ENCODE measurements at places on chromosomes 12 and 14.

- no peak for DNase-seq
These were observed 4.4 kb upstream of the NR4A1 start for GRCh38 chr12:52046859-52047258.

- DNase-seq: no peak
These were observed 81.4 kb upstream of the FERMT2 start for GRCh38 chr14:53032161-53032803.

DNA sequence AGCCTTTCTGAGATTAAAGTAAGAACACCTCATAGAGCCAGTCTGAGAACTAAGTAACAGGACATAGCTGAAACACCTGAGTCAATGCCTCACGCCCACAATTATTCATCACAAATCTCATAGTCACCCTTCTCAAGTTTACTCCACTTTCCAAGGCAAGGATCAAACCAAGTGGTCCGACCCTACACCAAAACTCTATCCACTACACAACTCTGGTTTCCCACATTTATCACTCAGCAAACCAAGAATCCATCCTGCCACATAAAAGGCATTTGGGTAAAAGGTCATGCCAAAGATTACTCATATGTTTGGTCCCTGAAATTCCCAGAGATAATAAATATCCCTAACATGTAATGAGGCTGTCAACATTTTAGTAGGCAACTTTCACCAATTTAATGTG is 144.1 kb downstream of the RPAP3 start:
- DNase-seq: no peak

DNA sequence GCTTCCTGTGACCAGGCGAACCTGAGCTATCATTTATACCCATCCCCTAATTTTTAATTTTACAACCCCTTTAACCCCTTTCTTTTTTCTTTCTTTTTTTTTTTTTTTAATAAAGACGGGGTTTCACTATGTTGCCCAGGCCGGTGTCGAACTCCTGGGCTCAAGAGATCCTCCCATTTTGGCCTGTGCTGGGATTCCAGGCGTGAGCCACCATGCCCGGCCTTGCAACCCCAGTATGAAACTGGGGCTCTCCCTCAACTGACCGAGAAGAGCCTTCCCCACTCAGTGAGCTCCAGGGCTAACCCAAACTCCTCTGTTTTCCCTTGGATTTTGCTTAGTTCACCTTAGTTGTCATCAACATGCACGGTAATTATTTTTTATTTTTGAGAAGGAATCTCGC is 992 bp downstream of the CPSF2 start:
- DNase-seq: no peak

DNA sequence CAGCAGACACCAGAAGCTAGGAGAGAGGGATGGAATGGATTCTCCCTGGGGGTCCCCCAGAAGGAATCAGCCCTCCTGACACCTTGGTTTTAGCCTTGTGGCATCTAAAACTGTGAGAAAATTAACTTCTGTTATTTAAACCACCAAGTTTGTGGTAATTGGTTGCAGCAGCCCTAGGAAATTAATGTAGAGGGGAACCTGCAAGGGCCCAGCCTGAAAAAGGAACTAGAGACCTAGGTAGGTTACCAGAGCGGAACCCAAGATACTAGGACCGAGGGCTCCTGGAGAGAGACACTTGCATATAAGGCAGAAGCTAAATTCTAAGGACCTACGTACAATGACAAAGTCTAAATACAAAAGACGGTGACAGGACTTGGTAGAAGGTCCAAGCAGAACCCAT is 8.1 kb upstream of the DENND5B start:
- DNase-seq: no peak

DNA sequence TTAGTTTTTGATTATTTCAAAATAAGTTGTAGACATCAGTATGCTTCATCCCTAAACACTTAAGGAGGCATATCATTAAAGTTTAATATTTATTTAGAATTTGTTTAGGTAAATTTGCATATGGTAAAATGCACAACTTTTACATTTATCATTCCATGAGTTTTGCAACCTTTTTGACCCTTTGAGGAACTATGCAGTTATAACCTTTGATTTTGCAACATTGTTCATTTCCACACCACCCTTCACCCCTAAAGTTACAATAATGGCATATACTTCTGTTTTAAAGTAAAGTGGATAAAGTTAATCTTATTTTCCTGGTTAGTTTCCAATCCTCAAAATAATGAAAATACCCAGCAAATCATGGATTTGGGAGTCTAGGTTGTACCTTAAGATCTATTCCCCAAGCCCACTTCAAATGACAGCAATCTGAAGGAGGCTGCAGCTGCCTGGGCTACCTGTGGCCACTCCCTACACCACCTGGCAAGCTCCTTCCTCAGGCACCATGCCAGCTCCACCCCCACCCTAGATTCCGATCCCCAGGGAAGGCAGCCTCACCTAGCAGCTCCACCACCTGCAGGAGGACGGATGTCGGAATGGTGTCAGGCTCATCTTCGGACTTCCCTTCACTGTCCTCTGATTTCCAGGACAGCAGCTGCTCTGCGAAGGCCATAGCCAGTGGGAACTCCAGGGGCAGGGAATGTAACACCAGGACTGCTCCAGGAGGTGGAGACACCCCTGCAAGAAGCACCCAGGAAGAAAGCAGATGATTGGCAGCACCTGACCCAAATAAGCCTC is 65.1 kb downstream of the TRAFD1 start:
- peak; percentile 81 for DNase-seq

GRCh38 chr14:90656973-90657372 is 159.3 kb downstream of the TTC7B start:
- DNase-seq: no peak

- no peak for DNase-seq
These were observed 37.3 kb downstream of the FBLN5 start for GRCh38 chr14:91910196-91910595.

GRCh38 chr12:46717868-46718267 is 107.9 kb downstream of the SLC38A4 start:
- no peak for DNase-seq

DNA sequence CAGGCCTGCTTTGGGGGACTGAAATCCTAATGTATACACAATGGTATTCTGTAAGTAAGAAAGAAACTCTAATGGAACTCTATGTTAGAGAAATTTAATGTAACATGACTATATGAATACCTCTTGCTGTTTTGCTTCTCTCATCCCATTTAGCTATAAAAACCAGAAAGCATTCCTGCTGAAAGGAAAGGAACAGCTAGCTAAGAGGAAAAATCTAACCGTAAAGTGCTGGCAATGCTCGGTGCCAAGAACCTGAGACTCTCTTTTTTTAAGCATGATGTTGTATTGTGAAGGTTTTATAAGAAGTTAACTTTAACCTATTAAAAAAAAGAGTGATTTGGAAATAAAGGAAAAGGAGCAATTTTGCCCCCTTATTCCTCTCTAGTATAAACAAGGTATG is 75.6 kb upstream of the DACT1 start:
- DNase-seq: no peak

DNA sequence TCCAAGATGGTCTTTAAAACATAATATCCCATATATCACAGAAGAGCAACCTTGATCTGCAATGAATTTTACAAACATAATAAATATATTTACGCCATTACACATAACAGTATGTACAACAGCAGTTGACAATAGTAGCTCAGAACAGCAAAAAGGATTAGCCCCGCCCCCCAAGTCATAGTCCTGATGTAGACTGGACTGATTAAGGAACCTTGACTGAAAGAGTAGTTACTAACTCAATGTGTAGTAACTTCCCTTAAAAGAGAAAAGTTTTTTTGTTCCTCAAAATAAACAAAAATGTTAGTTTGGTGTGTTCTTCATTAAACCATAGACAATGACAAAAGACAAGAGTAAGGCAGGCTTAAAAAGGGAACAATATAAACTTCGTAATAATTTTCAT is 44.5 kb downstream of the GTF2A1 start:
- no peak for DNase-seq

- no peak for DNase-seq
These were observed 62.8 kb downstream of the PRMT8 start for GRCh38 chr12:3553681-3554370.

- DNase-seq: no peak
These were observed 384.5 kb downstream of the EMP1 start for GRCh38 chr12:13581031-13581430.

GRCh38 chr14:25132732-25133422 is 82.9 kb upstream of the STXBP6 start:
- peak; percentile 89 for DNase-seq

- peak; percentile 98 for DNase-seq
These were observed 24.5 kb downstream of the FZD10 start for GRCh38 chr12:130186651-130187268.

GRCh38 chr14:95077345-95077744 is 80.0 kb downstream of the DICER1 start:
- DNase-seq: no peak

DNA sequence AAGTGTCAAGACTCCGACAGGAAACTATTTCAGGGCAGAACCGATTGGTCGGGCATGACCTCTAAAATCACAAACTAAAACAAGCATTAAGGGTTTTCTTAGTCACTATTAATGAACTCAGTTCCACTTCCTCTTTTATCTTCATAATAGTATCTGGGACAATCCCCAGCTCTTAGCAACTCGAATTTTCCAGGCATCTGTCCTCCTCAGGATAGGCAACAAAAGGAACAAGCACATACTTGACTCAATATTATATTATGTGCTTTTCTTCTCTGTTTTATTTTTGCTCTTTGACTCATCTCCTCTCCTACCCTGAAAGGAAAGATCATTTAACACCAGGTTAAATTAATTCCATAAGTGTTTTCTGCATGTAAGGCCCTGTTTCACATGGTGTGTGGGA is 638.3 kb upstream of the TBX3 start:
- DNase-seq: no peak

All from NCI-H510A treated with DMSO at 0.1 percent for 48 hours (cell line).